ENCODE measurements at places on chromosomes 16 and 17. TPM values are rescaled to one million over a fixed set of nuclear protein-coding genes. Genes with fewer than 3 reads are reported as not detected.

GRCh38 chr17:50475362-50475761, 3.3 kb upstream of the RSAD1 start:
- DNase-seq, result no peak

- no peak for DNase-seq
Measured at GRCh38 chr16:47983999-47984580, 171.7 kb downstream of the ABCC12 start.

DNA sequence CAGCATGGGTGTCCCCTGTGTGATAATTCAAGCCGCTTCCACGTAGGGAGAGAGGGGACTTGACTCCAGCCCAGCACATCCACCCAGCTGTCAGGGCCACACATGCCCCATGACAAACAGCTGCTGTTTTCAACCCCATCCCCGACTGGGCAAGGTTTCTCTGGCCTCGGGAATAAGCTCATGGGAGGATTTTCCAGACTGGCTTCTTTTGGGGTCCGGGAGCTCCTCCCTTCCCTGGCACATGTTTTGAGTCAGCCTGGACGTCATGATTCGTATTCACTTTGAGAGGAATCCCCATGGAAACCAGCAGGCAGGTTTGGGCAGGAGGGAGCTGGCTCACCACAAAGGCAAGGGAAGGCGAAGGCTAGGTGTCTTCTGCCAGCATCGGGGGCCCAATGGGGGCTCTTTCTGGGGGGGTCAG, 156.4 kb downstream of the CMIP start:
- DNase-seq, result no peak

The ABCC11 gene
- polyA plus RNA-seq, result 0.26 TPM

The MEFV gene
- polyA plus RNA-seq, result 0.33 TPM

Data from renal pelvis (tissue), 12 donors.